ENCODE measurements at places on chromosomes 3 and 15.

- no peak for DNase-seq
Measured at GRCh38 chr15:34821831-34822230, 26.5 kb upstream of the ACTC1 start.

- no peak for DNase-seq
Measured at GRCh38 chr3:172700256-172700655, 10.6 kb downstream of the NCEH1 start.

DNA sequence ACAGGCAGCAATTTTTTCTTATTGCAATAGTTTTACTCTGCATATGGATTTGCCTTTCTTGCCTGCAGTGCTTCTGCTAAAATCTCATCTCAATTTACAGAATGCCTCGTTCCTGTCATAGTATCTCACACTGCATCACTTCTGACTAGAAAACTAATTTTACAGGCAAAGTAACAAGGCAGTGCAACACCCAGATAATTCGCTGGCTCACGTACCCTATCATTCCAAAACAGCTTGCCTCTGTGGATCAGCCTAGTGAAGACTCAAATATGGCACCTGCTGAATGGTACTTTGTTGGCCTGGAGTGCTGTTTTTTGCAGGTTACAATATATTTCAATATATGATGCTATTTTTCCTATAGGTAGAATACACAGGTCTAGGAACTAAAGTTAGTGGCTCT is 5.3 kb downstream of the EIF5A2 start:
- no peak for DNase-seq

GRCh38 chr3:139909811-139910210 is 25.2 kb upstream of the CLSTN2 start:
- DNase-seq: no peak

GRCh38 chr3:135834465-135834864 is 131.1 kb upstream of the PPP2R3A start:
- no peak for DNase-seq

GRCh38 chr3:170761103-170761502 is 108.9 kb downstream of the RPL22L1 start:
- DNase-seq: no peak

DNA sequence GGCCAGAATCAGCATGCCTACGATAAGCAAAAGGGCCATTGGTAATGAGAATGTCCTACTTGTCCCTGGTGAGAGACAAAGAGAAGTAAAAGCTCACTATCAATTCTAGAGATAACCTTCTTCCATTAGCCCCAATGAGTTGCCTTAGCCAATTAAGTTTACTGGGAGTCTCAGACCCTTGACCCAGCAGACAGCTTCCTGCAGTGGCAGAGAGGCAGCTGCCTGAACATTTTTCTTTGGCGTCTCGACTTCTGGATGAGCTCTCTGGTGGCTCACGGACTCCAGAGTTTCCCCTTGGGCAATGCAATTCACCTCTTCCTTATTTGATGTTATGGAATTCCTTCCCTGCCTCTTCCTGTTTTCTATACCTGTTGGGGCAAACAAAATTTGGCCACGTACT is 1034.4 kb downstream of the NAALADL2 start:
- no peak for DNase-seq

- no peak for DNase-seq
Measured at GRCh38 chr3:42831321-42831713, 22.1 kb downstream of the ACKR2 start.

GRCh38 chr15:40428185-40428584 is 12.6 kb upstream of the BAHD1 start:
- no peak for DNase-seq

DNA sequence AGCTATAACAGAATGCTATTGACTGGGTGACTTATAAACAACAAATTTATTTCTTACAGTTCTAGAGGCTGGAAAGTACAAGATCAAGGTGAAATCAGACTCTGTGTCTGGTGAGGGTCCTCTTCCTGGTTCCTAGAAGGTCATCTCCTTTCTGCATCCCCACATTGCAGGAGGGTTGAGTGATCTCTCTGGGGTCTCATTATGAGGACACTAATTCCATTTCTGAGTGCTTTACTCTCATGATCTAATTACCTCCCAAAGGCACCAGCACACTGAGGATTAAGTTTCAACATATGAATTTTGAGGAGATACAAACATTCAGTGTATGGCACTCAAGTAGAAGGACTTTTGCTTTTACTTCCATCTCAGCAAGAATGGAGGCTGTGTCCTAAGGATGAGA is 534.1 kb upstream of the KCNMB2 start:
- no peak for DNase-seq

DNA sequence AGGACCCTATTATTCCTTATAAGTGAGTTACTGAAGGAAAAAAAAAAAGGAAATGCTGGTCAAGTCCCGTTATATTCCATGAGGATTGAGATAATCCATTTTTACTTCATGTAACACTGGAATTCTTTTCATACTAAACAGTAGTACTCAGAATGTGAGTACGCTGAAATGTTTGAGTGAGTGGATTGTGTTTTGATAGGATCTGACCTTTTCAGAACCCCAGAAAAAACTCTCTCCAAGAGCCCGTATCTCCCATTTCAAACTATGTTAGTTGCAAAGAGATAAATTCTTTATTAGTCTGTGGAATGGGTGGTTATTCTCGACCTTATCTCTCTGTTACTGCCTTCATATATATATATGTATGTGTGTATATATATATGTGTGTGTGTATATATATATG is 2.5 kb upstream of the LPP start:
- DNase-seq: no peak

GRCh38 chr3:149494022-149494758 is 19.7 kb downstream of the TM4SF4 start:
- no peak for DNase-seq
